Central memory CD4-positive, alpha-beta T cell (primary cell): ENCODE measurements at places on chromosomes 16 and 17.

GRCh38 chr16:6356911-6357310, 975.7 kb upstream of the RBFOX1 start:
- no peak for DNase-seq

DNA sequence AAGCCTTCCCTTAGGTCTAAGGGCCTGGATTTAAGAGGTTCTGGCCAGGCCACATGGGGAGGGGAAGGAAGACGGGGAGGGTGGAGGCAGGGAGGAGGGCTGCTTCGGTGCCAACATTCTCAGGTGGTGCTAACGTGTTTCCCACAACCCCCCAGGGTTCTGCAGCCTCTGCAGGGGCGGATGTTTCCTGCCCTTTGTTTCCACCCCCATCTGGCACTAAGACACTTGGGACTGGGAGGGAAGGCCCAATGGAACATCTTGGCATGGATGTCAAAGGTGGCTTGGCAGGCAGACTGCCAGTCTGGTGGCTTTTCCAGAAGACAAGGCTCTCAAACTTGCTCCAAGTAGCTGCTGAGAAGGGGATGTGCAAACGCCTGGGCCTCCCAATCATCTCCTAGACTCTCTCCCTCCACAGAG, 12.7 kb downstream of the HIC1 start:
- DNase-seq, result no peak

DNA sequence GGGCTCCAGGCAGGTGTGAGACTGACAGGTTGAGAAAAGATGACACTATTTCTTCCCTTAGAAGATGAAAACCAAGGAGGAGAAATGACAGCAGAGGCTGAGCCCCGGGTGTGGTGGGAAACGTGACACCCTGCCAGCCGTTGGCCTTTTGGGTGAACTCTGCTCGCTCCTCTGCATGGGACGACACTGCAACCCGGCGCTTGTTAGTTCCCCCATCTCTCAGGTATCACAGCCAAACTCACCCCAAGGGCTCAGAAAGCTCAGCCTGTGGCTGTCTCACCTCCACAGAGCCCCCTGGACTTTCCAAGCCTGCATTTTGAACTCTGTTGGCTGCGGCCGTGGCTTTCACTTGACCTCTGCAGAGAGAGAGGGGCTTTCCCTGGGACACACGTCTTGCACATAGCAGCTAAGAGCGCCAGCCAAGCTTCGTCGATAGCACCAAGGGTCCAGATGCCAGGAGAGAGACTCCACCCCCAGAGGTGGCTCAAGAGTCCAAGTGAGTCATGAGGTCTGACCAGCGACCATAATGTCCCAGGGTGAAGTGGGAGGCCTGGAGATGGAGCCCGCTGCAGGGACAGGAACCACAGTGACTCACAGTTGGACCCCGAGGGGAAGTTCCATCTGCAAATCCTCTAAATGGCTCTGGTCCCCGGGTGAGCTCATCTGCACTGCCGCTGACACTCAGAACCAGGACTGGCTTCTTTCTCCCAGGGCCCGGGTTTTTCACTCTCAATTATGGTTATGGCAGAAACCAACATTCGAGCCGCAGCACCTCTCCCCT, 301.9 kb downstream of the SOX9 start:
- no peak for DNase-seq

DNA sequence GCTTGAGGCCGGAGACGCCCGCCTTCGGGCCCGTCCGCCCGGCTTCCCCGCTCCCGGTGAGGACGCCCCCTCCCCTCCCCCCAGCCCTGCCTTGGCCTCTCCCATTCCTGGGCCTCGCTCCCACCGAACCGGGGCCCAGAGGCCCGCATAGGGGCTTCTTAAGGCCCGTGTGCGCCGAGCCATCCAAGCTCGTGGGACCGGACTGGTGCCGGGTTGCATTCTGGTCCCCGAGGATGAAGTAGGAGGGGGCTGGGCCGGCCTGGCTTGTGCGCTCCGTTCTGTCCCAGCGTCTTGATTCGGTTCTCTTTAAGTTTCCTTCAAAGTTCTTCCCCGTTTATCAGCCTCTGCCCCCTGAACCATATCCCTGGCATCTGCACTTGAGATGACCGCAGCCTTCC, 488 bp downstream of the SENP3 start:
- no peak for DNase-seq

DNA sequence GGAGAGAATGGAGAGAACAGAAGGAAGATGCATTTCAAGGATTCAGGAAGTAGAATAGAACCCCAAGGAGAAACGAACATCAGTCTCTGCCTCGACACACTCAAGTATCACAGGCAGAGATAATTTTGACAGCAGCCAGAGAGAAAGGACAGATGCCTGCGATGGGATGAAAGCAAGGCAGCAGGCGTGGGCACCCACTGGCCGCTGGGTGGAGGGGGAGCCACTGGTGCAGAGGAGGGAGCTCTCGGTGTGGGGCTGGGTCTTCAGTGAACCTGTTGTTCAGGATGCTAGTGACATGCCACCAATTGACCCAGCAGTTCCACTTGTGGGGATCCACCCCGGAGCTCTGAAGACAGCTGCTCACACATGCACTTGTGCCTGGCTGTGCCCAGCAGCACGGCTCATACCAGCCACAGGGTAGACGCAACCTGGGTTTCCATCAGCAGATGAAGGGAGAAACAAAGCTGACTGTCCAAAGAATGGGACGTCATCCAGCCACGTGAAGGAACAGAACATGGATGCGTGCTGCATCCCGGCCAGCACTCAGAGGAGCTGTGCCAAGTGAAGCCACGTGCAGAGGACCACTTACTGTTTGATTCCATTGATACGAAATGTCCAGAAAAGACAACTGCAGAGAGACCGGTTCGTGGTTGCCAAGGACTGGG, 127.0 kb downstream of the BANP start:
- DNase-seq, result no peak

GRCh38 chr16:66135421-66135831, 231.1 kb upstream of the CDH5 start:
- no peak for DNase-seq

DNA sequence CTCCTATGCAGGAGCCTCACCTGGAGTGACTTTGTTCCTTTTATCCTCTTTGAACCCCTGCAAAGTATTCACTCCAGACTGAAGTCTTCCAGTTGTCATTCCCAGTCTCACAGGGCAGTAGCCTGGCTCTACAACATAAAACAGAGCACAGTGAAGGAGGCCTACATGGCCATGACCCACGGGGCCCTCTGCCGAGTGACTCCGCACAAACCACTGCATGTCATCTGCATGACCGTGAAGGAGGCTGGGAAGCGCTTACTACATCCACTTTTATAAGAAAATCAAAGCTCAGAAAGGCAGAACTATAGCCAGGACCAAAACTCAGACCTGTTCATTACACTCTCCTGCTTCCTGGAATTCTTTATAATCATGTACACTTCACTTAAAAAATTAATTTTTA, 42.5 kb downstream of the BRD7 start:
- no peak for DNase-seq

GRCh38 chr17:60535382-60536279, 9.6 kb upstream of the APPBP2 start:
- no peak for DNase-seq

DNA sequence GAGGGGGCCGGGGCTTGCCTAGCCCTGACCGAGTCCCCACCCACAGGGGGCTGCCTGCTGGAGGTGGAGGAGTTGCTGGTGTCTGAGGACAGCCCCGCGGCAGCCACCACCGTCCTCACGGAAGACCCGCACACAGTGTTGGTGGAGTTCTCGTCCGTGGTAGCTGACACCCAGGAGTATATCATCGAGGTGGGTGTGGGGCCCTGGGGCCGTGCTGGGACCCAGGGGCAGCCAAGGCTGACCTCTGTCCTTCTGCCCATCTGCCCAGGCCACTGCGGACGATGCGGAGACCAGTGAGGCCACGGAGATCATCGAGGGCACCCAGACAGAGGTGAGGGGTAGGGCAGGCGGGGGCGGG, 1.5 kb upstream of the DNASE1L2 start:
- DNase-seq, result no peak

DNA sequence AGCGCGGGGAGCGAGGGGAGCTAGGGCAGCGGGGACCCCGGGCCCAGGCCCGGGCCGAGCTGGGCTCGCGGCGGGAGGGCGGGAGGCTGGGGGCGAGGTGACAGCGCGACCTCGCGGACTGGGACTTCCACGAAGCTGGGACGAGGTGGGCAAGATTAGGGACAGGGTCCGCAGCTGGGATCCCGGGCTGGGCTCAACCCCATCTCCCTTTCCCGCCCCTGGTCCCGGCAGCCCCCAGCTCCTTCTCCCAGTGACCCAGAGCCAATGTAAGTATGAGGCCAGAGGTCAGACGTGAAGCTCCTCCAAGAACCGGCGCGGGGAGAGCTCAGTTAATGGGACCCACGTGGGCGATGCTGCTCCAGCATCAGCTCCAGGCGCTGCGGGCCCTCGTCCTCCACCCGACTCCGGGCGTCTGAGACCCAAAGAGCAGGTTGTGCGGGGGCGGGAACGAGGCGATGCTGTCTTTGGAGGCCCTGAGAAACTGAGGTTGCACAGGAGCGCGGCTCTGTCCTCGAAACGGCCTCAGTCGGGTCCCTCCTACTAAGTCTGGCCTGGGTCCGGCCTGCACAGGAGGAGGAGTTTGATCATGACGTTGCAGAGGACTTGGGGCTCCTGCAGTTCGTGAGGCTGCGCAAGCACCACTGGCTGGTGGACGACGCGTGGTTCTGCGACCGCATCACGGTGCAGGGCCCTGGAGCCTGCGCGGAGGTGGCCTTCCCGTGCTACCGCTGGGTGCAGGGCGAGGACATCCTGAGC, 585 bp downstream of the ALOX12 start:
- DNase-seq, result no peak

DNA sequence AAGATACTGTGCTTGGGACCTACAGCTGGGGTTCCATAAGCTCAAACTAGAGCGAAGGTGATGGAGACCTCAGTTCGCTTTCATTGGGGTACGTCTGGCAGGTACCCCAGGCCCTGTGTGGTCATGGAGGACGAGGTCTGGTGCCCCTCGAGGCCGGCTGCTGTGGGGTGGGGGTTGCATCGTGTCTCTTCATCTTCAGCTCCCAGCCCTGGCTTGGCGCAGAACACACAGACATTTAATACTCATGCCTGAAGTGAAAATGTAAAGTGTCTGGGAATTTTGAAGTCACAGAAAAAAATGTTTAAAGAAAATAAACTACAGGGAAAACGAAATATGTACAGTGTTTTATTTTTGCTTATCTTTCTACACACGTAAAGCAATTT, 80.5 kb downstream of the TBC1D16 start:
- no peak for DNase-seq

DNA sequence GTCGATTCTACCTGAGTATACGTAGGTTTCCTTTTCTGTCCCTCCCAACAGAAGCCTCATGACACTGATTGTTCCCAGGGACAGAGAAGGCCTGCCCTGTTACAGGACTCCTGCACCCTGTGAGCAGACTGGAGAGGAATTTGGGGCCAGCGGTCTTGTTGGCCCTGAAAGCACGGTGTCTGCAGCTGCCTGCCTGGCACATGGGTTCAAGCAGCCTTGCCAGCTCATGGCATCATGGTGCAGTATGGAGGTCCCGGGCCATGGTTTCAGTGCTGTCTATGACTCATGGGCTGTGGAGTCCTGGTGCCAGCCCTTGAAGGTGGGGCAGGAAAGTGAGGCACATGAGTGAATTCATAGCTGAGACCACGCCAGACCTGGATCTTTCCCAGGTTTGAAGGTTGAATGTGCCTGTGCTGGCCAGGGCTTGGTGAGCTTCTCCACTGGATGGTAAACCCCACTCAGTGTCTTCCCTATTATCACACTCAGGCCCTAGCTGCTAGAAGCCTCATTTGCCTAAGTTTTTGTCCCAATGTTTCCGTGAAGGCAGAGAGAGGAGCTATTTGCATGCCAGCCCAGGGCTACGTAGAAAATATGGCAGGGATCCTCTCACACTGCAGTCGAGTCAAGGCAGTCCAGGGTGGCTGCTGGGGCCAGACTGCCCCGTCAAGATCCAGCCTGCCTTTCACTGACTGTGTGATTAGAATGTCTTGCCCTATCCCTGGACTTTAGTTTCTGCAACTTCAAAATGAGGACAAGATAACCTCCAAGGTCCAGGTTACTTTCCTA, 277.2 kb upstream of the CCL2 start:
- no peak for DNase-seq

- no peak for DNase-seq
These were observed 12.2 kb upstream of the DLX4 start for GRCh38 chr17:49956780-49957179.

DNA sequence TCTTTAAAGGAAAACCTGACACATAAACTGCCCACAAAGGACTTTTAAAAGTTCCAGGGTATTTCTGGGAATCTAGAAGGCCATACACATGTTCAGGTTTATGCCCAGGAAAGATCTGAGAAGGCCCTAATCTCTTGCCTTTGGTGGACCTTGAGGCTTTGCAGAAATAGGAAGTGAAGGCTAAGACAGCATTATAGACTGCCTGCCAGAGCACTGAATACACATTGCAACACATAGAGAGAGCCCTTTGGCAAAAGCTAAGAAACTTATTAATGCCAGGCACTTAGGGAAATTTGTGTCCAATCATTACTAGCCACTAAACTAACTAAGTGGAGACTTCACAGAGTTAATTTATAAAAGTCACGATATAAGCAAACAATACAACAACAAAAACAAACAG, 70.4 kb downstream of the MMD start:
- DNase-seq, result no peak

DNA sequence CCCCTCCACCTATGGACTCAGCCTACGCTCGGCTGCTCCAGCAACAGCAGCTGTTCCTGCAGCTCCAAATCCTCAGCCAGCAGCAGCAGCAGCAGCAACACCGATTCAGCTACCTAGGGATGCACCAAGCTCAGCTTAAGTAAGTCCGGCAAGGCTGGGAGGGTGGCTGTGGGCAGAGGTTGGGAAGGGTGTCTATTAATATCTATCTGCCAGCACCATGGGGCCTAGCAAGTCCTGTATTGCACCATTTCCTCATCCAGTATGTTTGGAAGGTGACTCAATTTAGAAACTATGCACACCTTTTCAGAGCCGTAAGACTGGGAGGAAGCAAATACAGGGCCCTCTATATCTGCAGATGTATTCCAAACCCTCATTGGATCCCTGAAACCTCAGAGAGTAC, 45.0 kb upstream of the ARHGAP44 start:
- DNase-seq, result no peak

- DNase-seq, result no peak
These were observed 19.5 kb downstream of the ZNF652 start for GRCh38 chr17:49342575-49342936.

DNA sequence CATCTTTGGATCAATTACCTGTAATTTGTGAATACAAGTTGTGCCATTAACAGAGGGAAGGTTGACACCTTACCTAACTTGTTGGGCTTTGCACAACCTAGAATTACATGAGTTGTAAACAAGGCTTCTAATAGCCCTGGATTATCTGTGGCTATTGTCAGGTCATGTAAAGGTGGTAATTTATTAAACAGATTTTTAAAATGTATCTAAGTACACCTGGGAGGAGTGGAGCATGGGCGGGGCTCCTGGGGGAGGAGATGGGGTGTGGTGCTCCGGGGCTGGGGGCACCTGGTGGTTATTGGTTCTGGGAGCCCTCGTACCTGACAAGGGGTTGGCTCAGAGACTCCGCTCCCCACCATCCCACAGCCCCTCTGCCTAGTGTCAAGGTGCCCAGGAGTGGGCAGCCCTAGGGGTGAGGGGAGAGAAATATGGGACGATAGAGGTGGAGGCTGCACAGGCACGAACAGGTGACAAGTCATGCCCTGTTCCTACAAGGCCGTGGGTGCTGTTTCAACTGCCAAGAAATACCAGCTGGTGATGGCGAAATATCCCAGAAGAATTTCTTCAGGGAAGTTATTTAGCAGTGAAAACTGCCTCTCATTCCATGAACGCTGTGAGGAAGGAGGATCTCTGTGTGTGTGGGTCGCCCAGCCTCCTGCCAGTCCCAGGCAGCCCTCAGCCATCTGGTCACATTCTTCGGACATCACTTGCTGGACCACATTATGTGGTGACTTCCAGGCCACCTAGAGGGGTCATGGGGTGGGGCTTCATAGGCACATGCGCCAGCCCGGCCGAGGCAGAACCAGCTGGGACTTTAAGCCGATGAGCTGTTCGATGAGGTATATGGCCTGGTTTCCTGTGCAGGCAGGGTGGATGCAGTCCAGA, 55.5 kb upstream of the IRX3 start:
- no peak for DNase-seq
